ENCODE measurements at places on chromosomes 1 and 21. TPM values are rescaled to one million over a fixed set of nuclear protein-coding genes. Genes with fewer than 3 reads are reported as not detected.

The OR6K3 gene
- total RNA-seq = not detected

The LAPTM5 gene
- 766 TPM for total RNA-seq

The CHAF1B gene
- 6.2 TPM for total RNA-seq

The RERE gene
- total RNA-seq = 90.5 TPM

The LRRIQ3 gene
- total RNA-seq = 1.00 TPM

The KPRP gene
- total RNA-seq = not detected

The WNT3A gene
- total RNA-seq = not detected

The DIPK1A gene
- total RNA-seq = 16.0 TPM

The OLIG2 gene
- not detected for total RNA-seq

The RPRD2 gene
- 28.6 TPM for total RNA-seq

The RNU1-2 gene
- total RNA-seq = 4,195 TPM

The USH2A gene
- total RNA-seq = not detected

The CELA3B gene
- total RNA-seq = not detected

The VWA5B1 gene
- total RNA-seq = not detected

The CYP4A11 gene
- not detected for total RNA-seq

The LCE6A gene
- not detected for total RNA-seq

The PSMG1 gene
- total RNA-seq = 23.7 TPM

The NGF gene
- not detected for total RNA-seq

The FBXO2 gene
- total RNA-seq = 4.6 TPM

The CR1L gene
- 0.60 TPM for total RNA-seq

The C1orf141 gene
- not detected for total RNA-seq

The TNN gene
- total RNA-seq = not detected

The CHIT1 gene
- total RNA-seq = 6.6 TPM

The ANXA9 gene
- total RNA-seq = not detected

The BECN2 gene
- total RNA-seq = not detected

The DR1 gene
- 62.3 TPM for total RNA-seq

The KIAA1614 gene
- 0.38 TPM for total RNA-seq

The ZNF695 gene
- total RNA-seq = 0.83 TPM

The ZNF678 gene
- 20.3 TPM for total RNA-seq

The NPHS2 gene
- not detected for total RNA-seq

The PTAFR gene
- total RNA-seq = 2.2 TPM

The COL24A1 gene
- not detected for total RNA-seq

The AQP10 gene
- not detected for total RNA-seq

The TRIM67 gene
- not detected for total RNA-seq

The SEC16B gene
- not detected for total RNA-seq

The KIRREL1 gene
- total RNA-seq = not detected

The FCRL3 gene
- 97.1 TPM for total RNA-seq

The GPA33 gene
- total RNA-seq = not detected

The GRIK3 gene
- total RNA-seq = 0.37 TPM

The ASCL5 gene
- not detected for total RNA-seq

The CRABP2 gene
- 0.66 TPM for total RNA-seq

The UHMK1 gene
- total RNA-seq = 65.6 TPM

The NCMAP gene
- not detected for total RNA-seq

The FTCD gene
- total RNA-seq = 0.73 TPM

The MX2 gene
- 34.4 TPM for total RNA-seq

The PKLR gene
- total RNA-seq = not detected

The ETNK2 gene
- total RNA-seq = 0.44 TPM
